ENCODE measurements at places on chromosomes 2 and 18.

GRCh38 chr2:197556456-197556855 is 40.6 kb downstream of the MOB4 start:
- no peak for DNase-seq

GRCh38 chr18:26853401-26853800 is 12.1 kb downstream of the AQP4 start:
- DNase-seq: no peak

DNA sequence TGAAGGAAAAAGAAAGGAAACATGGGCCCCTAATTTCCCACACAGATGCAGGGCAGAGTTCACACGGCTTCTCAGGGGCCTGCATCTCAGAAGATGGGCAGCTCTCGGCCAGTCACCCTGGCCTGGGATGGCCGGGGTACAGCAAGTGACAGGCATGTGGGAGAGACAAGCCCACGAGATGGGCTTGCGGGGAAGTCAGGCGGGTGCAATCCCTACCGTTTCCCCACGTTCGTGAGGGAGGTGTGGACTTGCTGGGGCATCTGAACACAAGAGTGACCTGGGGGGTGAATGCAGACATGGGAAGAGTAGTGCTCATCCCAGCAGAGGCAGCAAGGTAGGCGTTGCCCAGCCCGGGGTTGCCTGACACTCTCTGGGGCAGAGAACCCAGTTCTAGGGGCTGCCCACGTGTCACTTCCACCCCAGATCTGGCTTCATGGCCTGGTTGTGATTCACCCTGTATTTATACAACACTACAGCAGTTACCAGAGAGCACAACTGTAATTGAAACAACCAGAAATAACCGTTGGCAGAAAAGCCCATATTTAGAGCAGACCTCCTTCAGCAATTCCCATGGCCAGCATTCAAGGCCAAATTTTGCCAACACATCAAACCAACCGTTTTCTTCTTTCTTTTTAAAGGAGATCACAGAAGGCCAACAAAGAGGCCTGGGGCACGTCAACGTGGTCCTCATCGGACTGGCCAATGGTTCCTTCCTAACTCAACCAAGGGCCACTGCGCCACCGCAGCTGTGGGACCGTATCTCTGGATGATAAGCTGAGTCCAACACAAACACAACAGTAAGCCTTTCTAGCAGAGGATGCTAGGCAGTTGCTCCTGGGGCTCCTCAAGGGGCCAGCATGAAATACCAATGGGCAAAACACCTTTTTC is 58.4 kb downstream of the PARD6G start:
- no peak for DNase-seq

GRCh38 chr2:62372824-62373223 is 133.2 kb downstream of the TMEM17 start:
- DNase-seq: no peak

GRCh38 chr18:5175378-5175777 is 21.7 kb downstream of the AKAIN1 start:
- DNase-seq: no peak

DNA sequence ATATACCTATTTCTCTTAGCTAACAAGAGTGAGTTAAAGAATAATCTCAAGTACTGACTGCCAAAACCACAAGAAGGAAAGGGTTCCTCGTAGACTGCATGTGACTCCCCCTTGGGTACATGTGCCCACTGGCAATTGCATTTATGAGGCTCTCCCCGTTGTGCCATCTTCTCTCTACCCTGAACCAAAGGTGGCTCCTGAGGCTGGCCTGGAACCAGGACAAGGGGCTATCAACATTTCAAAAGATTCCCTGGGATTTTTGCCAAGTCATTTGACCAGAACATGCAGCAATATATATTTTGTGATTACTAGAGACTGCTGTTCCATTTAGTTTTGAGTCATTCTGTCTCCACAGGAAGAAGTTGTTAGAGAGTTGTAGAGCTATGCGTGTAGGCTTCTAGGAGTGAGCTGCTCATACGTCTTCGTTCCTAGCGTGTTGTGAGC is 45.8 kb downstream of the LAMA3 start:
- no peak for DNase-seq

DNA sequence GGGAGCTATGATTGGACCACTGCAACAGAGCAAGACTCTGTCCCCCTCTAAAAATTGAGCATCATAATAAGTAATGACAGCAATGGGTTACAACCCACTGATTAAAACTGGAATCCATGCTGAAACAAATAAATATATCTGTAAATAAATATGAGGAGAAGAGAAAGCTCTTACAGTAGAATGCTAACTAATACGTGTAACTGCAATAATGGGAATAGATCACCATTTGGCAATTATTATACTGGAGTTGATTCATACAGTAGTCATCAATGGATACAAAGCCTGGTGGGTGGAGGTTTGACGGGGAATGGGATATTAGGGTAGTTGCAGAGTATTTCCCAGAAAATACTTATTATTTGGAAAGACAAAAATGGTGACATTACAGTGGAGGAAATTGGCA is 6.1 kb upstream of the INO80B start:
- no peak for DNase-seq

DNA sequence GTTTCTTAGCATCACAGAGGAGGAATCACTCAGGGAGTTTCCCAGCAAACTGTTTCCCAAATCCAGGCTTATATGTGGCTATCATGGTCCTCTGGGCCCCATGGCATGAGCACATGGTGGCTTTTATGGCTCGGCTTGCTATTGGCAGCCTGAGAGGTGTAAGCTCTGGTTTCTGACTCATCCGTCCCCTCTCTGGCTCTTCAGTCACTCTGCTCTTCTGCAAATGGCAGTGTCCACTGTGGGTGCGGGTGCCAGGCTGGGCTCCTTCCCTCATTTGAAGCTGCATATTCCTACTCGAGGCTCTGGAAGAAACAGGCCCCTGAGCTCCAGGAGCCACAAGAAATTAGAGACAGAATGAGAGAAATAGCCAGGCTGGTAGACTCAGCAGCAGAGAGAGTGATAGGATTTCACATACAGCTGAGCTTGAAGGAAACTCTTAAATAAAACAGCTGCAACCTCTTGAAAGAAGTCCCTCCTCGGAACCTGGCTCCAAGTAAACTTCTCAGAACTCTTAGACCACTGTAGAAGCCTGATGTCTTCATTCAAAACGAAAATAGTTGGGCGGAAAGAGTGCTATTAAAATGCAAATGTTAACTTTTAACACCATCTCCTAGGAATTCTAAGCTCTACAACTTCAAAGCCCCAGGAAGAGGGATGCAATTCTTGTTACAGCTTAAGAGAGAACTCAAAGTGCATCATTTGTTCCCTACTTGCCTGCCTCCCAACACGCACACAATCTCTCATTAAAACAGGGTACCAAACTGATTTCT is 212.6 kb upstream of the SP5 start:
- DNase-seq: no peak

GRCh38 chr18:11980163-11980493 is 1.2 kb upstream of the IMPA2 start:
- DNase-seq: no peak

DNA sequence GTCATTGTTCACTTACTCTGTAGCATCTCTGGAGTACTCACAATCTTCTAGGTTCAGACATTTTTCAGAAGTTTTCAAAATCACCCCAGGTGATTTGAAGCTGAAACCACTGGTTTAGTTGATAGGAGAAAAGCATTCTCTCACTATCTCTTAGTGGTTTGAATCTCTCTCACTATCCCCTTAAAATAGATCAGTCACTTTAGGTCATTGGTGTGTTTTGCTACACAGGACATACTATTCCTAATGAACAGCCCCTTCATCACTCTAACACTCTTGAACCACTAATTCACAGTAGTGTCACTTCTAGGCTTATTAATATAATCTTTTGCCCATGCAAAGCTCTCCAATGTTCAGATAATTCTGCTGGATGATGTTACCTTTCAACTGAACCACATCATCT is 34.5 kb downstream of the LYPD6 start:
- no peak for DNase-seq

- DNase-seq: no peak
Measured at GRCh38 chr2:36570416-36570815, 27.6 kb downstream of the FEZ2 start.

DNA sequence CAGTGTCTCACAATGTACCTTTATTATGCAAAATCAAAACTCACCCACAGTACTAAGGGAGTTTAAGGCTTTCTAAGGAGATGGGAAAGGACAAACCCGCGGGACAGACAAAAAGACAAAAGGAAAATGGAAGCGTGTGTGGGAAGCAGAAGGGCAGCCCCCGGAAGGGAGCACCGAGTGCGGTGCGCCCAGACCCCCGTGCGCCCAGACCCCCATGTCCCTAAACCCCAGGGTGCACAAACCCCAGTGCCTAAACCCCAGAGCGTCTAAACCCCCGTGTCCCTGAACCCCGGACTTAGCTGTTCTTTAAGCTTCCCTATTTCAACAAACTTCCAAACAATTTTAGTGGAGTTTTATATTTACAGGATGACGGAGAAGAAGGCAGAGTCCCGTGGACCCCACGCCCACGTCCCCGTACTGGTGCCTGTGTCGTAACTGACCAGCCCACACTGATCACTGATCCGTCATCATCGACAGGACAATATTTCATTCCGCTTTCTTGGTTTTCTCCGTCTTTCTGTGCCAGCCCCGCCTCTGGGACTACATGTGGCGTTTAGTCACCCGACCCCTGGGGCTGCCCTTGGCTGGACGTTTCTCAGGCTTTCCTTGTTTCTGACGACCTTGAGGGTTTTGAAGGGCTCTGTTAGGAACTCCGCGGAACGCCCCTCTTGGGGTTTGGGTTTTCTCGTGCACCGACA is 76.9 kb downstream of the RTP5 start:
- no peak for DNase-seq

GRCh38 chr18:7677424-7677823 is 110.3 kb downstream of the PTPRM start:
- DNase-seq: no peak

DNA sequence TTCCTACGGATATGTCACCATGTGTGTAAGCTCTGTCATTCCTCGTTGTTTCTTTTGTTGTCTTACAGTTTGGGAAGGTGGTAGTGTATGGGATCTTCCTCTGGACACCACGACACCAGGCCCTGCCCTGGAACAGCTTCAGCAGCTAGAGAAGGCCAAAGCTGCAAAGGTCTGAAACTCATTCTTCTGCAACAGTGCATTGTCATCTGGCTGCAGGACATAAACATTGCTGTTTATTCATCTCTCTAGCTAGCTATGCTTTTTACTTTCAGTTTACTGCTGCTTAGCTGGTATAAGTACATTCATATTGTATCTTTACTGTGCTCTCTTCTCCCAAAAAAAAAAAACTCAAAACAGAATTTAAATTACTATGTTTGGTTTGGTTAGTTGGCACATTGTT is 39.2 kb upstream of the KCNJ13 start:
- DNase-seq: no peak

GRCh38 chr2:204024503-204024902 is 87.9 kb downstream of the ICOS start:
- peak; percentile 49 for DNase-seq

DNA sequence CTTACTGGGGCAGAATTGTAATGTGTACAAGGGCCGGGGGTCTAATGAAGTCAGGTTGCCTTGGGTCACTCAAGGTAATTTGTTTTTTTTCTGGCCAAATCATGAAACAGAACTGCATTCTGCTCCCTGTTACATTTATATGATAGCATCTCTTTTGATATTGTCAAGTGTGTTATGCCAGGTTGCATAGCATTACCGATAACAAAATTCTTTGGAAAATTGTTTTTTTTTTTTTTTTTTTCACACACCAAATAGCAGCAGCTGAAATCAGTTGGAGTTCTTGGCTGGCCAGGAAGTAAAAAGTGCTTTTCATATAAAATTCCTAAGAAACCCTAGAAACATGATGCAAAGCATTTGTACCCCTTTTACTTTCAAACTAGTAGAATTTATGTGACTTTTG is 282.6 kb upstream of the FN1 start:
- DNase-seq: no peak
